ENCODE measurements at places on chromosomes 2 and 18. TPM values are rescaled to one million over a fixed set of nuclear protein-coding genes. Genes with fewer than 3 reads are reported as not detected.

RBBP8 gene
- 30.9 TPM for total RNA-seq

TEKT4 gene
- total RNA-seq: not detected

ZNF142 gene
- total RNA-seq: 16.9 TPM

SUCLG1 gene
- total RNA-seq: 62.1 TPM

MEMO1 gene
- total RNA-seq: 43.1 TPM

INHA gene
- total RNA-seq: not detected

C2orf72 gene
- total RNA-seq: 0.26 TPM

TGFA gene
- 2.7 TPM for total RNA-seq

CD207 gene
- total RNA-seq: not detected

PFN4 gene
- total RNA-seq: 0.39 TPM

ZAP70 gene
- not detected for total RNA-seq

LINC00305 gene
- not detected for total RNA-seq

CTDSP1 gene
- total RNA-seq: 56.8 TPM

TRAPPC8 gene
- total RNA-seq: 17.3 TPM

RAB12 gene
- total RNA-seq: 36.6 TPM

ALPP gene
- total RNA-seq: not detected

Measured in epithelial cell of alveolus of lung (primary cell).